ENCODE measurements at places on chromosomes 11 and 22. TPM values are rescaled to one million over a fixed set of nuclear protein-coding genes. Genes with fewer than 3 reads are reported as not detected.

DNA sequence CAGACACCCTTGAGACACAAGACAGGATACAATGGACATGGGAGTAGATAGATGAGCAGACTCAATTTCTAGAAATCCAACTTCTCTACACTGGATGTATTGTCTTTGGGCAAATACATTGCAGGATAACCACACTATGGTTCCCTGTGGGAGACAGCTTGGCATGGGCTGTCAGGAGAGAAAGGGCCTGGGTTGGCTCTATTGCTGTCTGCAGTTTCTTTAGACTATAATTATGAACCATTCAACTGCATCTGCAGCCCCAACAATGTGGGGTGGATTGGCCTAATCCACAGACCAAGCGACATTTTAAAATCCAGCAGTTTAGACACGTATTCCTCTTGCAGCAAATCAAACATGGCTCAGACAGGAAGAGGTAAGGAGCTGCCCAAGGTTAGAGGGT, 60.3 kb downstream of the ETS1 start:
- no peak overlapping the region for H3K4me3 ChIP-seq
- H3K27me3 ChIP-seq = no peaks in the 10 kb centered on the region
- H3K36me3 ChIP-seq = no peaks in the 10 kb centered on the region

- no peak for DNase-seq
- H3K4me3 ChIP-seq = no peak overlapping the region
- no peaks in the 10 kb centered on the region for H3K36me3 ChIP-seq
- H3K27me3 ChIP-seq = no peaks in the 10 kb centered on the region
- H3K27ac ChIP-seq = no peak overlapping the region
Measured at GRCh38 chr22:32649515-32650200, 151.8 kb upstream of the TIMP3 start.

- H3K27ac ChIP-seq = no peak overlapping the region
- no peaks in the 10 kb centered on the region for H3K27me3 ChIP-seq
- no peaks in the 10 kb centered on the region for H3K4me1 ChIP-seq
- no peak for DNase-seq
Measured at GRCh38 chr11:8375932-8376331, 112.3 kb upstream of the LMO1 start.

- no peak for DNase-seq
- no peaks in the 10 kb centered on the region for H3K27me3 ChIP-seq
- no peaks in the 10 kb centered on the region for H3K4me1 ChIP-seq
- no peak overlapping the region for H3K4me3 ChIP-seq
- no peak overlapping the region for H3K27ac ChIP-seq
Measured at GRCh38 chr11:83583757-83584366, 297.7 kb upstream of the CCDC90B start.

GRCh38 chr11:73151416-73151815, 9.3 kb upstream of the FCHSD2 start:
- H3K27me3 ChIP-seq = no peaks in the 10 kb centered on the region
- H3K36me3 ChIP-seq = no peaks in the 10 kb centered on the region
- H3K4me1 ChIP-seq = no peaks in the 10 kb centered on the region
- no peak overlapping the region for H3K4me3 ChIP-seq
- H3K27ac ChIP-seq = no peak overlapping the region

UBQLNL gene
- total RNA-seq = 0.69 TPM

Data from kidney (tissue), 22 donors.